ENCODE measurements at places on chromosomes 1 and 21.

GRCh38 chr1:170247751-170248521, 102.2 kb downstream of the NTMT2 start:
- DNase-seq, result no peak

DNA sequence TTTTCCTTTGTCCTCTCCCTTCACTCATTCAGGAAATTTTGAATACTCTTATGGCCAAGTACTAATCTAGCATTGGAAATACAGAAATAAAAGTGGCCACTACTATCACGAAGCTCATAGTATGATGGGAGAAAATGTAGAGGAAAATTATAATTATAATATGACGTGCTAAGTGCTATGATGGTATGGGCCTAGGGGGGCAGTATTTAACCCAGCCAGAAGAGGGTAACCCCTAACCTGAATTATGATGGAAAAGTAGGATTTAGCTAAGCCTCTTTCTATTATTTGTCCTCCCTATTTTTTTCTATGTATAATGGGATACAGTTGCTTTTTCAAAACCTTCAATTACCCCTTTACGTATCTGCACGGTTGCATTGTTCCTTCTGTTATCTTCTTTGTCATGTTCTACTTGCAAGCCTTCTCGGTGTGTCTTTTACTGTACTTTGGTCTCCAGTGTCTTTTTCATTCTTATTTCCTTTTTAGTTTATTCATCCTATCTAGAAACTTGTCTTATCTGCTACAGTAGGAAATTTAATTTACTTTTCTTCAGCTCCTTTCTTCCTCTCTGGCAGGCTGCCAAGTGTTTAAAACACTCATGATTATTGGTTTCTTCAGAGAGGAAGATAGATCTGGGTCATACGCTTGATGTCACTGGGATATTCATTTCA, 88.8 kb upstream of the GPR52 start:
- no peak for DNase-seq

- no peak for DNase-seq
Observed at GRCh38 chr1:3821447-3821846, 25.1 kb upstream of the LRRC47 start.

DNA sequence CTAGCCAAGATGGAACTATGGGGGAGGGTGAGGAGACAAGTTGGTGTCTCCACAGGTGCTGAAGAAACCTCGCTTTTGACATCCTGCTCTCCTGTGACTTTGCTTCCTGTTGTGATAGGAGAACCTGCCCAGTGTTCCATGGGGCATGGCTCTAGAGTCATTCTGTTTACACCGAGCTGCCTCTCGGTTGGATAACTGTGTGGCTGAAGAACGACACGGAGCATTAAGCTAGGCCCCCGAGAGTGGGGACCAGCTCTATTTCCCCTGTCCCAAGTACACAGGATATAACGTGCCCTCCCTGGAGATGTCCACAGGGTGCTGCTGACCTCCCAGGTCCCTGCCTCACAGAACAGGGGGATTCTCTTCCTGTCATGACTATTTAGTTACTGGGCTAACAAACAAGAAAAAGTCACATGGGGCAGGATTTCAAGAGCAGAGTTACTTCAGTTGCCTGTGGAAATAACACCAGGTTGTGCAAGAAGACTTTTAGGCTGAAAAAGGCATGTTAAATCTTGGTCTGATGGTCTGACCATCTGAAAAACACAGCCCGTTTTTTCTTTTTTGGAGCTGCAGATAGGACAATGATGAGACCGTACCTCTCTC, 29.4 kb upstream of the PPP2R5A start:
- no peak for DNase-seq

DNA sequence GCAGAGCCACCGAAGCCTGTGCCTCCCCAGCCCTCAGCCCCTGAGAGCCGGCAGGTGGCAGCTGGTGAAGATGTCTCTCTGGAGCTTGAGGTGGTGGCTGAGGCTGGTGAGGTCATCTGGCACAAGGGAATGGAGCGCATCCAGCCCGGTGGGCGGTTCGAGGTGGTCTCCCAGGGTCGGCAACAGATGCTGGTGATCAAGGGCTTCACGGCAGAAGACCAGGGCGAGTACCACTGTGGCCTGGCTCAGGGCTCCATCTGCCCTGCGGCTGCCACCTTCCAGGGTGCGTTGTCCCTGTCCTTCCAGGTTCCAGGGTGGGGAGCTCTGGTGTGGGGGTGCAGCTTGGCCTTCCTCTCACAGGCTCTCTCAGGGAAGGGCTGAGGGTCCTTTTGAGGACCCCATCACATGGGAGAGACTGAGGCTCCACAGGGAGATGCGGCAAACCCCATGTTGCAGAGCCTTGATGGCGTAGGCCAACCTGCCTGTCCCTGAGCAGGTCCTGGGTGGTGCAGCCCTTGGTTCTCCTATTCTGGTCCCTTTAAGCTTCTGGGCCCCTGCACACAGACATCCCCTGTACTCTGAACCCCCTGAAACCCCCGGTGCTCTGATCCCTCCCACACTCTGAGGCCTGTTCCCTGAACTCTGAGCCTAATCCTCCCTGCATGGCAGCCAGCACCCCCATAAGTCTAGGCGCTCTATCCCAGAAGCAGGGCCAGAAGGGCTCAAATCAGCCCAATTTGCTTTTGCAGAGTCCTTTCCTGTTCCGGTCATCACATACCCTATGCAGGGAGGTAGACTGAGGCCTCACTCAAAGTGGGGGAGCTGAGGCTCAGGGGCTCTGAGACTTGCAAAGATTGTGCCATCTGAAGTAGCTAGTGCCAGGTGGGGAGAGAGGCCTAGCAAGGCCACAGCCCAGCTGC, 88.5 kb downstream of the TRIM11 start:
- DNase-seq, result no peak

DNA sequence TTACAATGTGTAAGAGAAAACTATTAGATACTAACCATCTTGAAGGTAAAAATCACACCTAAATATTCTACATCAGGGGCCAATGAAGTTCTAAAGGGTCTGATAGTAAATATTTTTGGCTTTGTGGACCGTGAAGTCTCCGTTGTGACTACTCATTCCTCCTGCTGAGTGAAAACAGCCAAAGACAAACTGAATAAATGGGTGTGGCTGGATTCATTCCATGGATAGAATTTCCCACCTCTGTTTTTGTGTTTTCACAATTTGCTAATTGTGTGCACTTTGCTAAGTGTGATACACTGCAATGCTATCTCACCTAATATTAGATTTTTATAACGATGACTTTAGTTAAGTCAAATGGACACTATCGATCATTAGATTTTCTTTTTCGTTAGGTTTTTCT, 1474.0 kb downstream of the PLA2G4A start:
- no peak for DNase-seq

DNA sequence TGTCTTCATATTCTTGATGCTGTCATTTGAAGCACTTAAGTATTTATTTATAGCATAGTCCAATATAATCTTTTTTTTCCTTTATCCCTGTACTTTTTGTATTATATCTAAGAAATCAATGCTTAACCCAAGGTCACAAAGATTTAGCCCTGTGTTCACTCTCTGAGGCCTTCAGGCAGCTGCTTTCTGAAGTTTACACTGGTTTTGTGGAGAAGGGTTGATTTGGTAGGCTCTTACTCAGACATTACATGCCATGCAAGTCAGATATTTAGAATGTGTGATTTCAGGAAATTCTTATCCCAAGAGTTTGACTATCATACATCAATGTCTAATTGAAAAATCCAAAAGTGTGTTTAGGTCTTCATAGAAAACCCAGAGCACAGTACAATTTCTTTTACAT, 56.3 kb downstream of the PALMD start:
- no peak for DNase-seq

- no peak for DNase-seq
Observed at GRCh38 chr1:214899908-214900460, 182.6 kb upstream of the KCNK2 start.

DNA sequence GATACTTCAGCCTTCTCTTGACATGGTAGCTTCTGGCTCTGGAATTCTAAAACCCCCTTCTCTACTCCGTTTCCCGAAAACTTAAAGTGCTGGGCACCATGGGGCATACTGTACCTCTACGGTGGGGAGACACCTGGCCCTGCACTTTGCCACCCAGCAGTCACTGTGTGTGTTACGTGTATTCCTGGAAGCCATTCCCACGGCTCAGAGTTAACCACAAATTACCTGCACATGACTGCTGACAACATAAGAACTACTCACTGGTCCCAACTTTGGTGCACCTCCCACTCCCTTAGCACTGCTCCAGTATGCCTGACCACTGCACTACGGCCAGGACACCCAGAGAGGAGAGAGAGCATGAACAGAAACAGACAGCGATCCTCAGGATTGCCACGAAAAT, 29.4 kb upstream of the TMPRSS2 start:
- no peak for DNase-seq

DNA sequence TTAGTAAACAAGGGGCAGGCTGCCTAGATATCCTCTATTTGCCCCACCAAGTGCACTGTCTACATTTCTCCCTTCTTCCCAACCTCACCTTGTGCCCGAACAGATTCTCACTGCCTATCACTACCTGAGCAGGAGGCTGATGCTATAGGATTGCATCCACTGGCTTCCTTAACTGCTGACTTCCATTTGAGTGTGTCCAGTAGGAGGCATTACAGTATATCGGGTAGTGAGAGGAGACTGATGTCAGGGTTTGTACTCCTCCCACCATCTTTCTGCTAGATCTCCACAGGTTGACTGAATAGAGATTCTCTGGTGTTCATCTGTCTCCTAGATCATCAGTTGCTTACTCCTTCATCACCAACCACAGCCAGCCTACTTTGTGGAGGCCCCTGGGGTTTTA, 796.3 kb downstream of the LRRIQ3 start:
- no peak for DNase-seq

DNA sequence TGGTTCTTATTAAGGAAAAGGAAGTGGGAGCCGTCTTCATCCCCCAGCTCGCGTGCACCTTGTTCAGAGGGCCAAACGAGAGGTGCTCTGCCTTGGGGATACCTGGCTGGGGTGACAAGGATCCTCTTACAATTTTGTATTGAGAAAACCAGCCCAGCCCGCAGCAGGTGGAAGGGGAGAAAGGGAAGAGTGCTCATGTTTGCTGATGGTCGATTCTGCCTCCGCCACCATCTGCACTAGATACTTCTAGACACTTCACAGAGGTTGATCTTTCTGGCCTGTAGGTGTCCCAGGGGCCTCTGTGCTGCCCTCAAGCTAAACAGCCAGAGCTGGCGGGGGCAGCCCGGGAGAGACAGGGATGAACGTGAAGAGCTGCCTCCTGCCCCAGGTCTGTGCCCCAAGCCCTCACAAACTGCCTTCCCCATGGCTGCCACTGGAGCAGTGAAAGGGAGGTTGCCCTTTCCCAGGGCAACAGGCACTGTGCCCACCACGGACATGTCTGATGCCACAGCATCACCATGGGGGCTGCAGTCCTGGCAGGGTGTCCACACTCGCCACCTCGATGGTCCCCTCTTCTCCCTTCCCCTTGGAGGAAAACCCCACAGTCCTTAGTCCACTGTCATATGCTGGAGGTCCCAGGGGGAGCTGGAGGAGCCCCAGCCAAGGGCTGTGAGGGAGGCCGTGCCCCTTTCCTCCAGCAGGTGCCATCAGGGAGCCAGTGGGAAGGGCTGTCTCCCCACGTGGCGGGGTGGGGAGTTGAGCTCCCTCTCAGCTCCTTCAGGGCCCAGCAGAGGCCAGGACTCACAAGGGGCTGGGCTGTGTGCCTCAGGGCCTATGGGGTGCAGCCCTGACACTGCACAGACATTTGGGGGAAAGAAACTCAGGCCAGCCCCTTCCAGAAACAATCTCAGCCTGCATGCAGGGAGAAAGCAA, 8.1 kb downstream of the ADPRS start:
- DNase-seq, result no peak

DNA sequence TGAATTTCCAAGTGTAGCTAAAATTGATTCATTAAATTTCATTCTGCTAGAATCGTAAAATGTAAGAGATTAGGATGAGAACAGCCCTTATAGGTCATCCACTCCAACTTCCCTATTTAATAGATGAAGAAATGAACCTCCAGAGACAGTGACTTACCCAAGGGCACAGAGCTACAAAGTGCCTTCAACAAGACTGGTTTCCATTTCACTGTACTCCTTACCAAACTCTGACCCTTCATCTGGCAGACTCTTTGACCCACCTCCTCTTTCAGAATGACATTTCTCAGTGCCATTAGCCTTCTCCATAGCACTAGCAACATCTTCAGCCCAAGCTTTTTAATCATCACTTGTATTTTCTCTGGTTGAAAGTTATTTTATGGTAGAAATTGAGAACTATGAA, 161.3 kb downstream of the NEK7 start:
- no peak for DNase-seq

DNA sequence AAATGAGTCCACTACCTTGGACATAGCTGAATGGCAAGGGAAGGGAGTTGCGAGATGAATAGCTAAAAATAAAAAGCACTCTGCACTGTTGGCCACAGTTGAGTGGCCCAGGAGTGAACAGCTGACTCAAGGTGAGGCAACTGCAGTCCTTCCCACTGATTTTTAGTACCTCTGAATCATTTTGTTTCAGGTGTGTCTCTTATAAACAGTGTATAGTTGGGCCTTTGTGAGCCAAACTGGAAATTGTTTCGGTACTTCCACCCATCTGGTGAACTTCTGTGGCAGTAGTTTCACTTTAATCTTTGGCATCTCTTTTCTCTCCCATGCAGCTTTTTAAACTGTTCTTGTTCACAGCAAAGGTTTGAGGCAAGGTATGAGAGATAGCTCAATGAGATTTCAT, 122.7 kb downstream of the VAV3 start:
- DNase-seq, result no peak

GRCh38 chr1:85339089-85339488, 62.7 kb upstream of the BCL10 start:
- no peak for DNase-seq

- no peak for DNase-seq
Observed at GRCh38 chr1:55073187-55073916, 34.0 kb downstream of the PCSK9 start.

- DNase-seq, result no peak
Observed at GRCh38 chr1:76343356-76343755, 268.8 kb downstream of the ST6GALNAC3 start.

DNA sequence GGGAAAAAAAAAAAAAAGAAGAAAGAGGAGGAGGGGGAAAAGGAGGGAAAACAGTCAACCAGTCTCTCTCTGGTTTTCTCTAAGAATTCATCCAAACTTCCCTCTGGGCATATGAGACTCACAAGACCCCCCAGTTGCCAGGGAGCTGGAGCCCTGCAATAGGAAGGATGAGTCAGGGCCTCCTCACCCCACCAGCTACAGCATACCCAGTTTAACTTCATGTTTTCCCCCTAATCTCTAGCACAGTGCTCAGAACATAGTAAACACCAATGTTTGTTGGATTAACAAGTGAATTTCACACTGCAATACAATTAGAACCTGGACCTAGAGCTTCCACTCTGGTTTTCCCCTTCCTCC, 7.8 kb downstream of the F11R start:
- no peak for DNase-seq

DNA sequence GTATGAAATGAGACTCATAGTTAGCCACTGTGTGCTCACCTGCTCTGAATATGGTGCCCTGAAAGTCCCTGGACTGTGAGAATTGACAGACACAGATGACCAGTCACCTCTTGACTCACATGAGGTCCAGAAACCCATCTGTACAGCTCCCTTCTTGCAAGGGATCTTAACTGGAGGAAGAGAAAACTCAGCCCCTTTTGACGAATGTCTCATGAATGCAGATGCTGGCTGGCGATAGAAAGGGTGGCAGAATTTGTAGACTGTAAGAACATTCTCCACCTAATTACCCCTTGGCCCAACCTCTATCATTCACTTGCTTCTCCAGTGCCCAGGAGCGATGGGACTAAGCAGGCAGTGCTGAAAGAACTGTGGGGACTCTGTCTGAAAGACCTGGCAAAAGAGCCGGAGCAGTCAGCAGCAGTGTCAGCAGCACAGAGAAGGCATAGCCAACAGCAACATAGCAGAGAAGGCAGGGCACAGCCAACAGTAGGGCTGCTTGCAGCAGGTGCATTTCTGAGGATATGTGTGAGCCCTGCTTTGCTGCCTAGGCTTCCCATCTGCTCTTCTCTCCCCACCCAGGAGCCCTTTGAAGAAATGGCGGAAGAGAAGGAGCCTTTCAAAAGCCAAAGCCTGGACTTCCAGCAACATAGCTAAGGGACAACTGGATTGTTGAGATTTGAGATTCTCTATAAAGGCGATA, 25.8 kb upstream of the IFNGR2 start:
- DNase-seq, result no peak
